ENCODE measurements at places on chromosomes 2 and 18. TPM values are rescaled to one million over a fixed set of nuclear protein-coding genes. Genes with fewer than 3 reads are reported as not detected.

COL4A3 gene
- 1.1 TPM for total RNA-seq

VIL1 gene
- 118 TPM for total RNA-seq

DNA sequence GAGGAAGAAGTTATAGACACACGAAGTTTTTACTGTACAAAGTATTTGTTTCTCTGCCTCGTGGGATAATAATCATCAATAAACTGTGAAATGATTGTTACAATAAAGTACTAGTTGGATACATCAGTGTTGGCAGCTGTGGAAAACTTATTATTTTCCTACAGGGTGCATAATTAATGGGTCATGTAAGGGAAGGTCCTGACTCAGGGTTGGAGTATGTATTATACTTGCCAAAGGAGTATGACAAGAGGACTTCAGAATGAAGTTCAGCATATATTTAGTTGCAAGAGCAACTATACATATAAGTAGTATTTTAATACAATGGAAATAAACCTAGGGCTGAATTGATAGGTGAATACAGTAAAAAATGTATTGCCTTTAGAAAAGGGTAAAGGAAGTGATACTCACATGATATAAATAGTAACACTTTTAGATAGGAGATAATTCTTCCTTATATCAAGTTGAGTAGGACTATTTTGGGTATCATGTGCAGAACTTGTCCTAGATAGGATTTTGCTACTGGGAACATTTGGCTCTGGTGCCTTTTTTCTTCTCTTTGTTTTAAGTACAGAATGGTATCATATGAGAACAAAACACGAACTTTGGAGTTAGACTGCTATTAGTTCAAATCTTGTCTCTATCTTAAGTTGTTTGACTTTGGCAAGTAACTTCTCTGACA is 79.1 kb downstream of the PLCL1 start:
- no peak for DNase-seq

DNAJC27 gene
- total RNA-seq: 2.0 TPM

DNA sequence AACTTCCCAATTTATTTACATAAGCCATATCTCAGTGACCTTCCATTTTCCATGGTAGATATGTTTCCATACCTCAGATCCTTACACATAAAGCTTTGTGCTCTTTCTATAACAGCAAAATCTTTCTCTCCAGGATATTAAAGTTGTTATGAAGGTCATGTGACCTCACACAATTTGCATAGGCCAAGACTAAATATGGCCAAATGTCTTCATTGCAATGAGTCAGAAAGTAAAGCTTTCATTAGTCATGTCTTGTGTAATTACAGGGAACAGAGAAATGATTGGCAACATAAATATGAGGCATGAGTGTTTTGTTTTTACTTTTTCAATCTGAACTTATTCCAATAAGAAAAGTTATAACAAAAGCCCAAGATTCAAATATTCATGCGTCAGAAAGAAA is 243.5 kb downstream of the ASXL3 start:
- DNase-seq: no peak

ANKRD62 gene
- total RNA-seq: not detected

GRCh38 chr18:38552732-38553321 is 987.2 kb upstream of the CELF4 start:
- no peak for DNase-seq

DNA sequence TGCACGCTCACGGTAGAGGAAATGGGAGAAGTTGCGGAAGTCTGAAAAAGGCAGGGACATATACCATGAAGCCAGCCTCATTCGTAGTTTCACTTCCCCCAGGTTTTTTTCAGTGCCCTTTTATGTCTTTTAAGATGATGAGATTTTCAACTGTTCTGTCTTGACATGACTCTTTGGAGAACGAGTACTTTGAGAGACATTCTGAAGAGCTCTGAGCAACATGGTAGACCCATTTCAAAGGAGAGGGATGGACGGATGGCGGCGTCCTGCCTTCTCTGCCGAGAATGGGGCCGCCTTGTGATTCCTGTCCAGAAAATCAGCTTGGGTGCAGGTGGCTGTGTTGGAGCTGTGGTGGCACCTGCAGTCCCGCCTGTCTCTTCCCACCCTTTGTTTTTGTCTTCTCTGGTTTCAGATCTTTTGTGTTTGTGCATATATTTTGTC is 41.7 kb downstream of the SH3BP4 start:
- DNase-seq: no peak

DNA sequence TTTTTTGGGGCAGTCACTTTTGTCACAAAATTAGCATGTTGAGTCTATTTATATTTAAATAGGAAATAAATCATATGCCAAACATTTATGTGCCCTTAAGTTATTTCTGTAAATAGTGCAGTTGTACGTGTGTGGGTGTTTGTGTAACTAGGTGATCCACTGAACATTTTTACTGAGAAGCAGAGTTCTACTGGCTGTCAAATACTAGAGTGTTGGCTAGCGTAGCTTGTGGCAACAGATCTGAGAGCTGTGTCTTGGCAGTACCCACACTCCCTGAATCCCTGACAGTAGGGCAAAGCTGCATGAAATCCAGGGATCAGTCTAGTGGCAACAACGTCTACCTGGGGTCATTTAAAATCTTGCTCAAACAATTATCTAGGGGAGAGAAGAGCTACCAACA is 273.1 kb upstream of the SLC8A1 start:
- DNase-seq: no peak

- no peak for DNase-seq
These were observed 23.7 kb upstream of the SPTBN1 start for GRCh38 chr2:54432251-54433015.

- no peak for DNase-seq
These were observed 35.5 kb downstream of the LDLRAD4 start for GRCh38 chr18:13253786-13254688.

Data from right lobe of liver (tissue), 6 donors.